Stimulated activated CD8-positive, alpha-beta memory T cell treated with anti-CD3 and anti-CD28 coated beads, Interleukin-4, amount 100 ng/mL, for 1 hour (primary cell): ENCODE measurements at places on chromosomes 5 and 9.

GRCh38 chr5:38048400-38048799, 208.6 kb upstream of the GDNF start:
- DNase-seq, result no peak

DNA sequence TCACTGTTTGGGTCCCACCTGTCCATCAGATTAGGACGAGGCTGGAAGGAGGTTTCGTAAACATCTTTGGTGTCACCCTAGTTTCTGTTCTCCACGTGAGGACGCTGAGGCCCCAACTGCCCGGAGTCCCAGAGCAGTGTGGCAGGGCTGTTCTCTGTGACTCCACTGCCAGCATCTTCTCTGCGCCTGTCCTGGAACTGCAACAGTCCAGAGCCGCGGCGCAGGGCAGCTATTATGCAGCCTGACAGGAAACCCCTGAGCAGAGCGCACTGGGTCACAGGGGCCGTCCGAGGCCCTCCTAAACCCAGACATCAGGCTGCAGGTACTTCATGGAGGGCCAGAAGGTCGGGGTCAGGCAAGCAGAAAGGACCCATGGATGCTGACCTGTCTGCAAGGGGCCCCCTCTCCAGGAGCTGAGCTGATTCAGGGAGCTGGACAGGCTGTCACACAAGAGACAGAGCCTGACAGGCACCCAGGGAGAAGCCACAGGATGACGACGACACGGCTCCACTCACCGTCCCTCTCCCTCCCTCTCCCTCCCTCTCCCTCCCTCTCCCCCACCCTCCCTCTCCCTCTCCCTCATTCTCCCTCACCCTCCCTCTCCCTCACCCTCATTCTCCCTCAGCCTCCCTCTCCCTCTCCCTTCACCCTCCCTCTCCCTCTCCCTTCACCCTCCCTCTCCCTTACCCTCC, 31.7 kb downstream of the DBH start:
- DNase-seq, result no peak

GRCh38 chr9:136942881-136943230, 1.7 kb downstream of the FBXW5 start:
- DNase-seq, result no peak

GRCh38 chr5:117953272-117953671, 1035.1 kb downstream of the DTWD2 start:
- no peak for DNase-seq

GRCh38 chr5:114174837-114175236, 187.0 kb upstream of the KCNN2 start:
- DNase-seq, result no peak

GRCh38 chr9:114261026-114261425, 61.9 kb upstream of the ORM1 start:
- DNase-seq, result no peak

- DNase-seq, result no peak
These were observed 111.6 kb downstream of the CACNA1B start for GRCh38 chr9:137989156-137989555.

- no peak for DNase-seq
These were observed 319.4 kb downstream of the NDUFS4 start for GRCh38 chr5:53879708-53880323.

DNA sequence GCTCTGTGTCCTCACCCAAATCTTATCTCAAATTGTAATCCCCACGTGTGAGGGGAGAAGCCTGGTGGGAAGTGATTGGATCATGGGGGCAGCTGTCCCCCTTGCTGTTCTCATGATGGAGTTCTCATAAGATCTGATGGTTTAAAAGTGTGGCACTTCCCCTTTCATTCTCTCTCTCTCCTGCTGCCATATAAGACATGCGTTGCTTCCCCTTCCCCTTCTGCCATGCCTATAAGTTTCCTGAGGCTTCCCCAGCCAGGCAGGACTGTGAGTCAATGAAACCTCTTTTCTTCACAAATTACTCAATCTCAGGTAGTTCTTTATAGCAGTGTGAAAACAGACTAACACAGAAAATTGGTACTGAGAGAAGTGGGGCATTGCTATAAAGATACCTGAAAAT, 107.7 kb downstream of the DMAC1 start:
- DNase-seq, result no peak

DNA sequence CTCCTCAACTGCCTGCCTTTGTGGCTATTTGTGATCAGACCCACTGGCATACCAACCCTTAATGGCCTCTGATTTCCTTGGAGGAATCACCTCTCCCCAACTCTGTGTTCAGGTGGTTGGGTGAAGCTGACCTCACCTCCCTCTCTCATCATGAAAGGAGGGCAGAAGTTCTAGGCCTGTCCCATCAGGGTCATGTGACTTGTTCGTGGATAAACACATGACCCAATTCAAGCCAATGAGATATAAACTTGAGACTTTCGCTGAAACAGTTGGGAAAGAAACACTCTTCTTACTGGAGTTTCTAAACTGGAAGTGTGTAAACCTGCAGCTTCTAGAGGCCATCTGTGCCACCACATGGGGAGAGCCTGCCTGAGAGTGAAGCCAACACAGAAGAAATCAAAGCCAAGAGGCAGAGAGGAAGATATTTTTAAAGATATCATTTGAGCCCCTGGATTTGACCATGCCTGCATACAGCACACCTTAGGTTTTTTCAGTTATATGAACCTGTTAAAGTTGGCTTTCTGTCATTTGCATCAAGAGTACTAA, 5.8 kb downstream of the GABBR2 start:
- no peak for DNase-seq

DNA sequence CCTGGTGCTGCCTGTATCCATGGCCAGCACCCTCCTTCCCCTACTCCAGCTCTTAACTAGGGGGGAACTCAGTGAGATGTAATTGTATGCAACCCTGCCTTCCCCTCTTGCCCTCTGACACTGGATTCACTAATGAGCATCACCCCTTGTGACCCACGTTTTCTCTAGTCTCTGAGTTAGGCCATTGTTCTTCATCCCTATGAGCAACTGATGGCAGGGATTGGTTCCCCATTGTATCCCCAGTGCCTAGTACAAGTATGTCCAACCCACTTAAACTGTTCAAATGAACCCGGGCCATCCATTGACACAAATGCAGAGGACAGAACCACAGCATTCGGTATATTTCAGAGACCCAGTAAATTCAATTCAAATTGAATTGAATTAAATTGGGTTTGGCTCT, 77.6 kb upstream of the ASTN2 start:
- DNase-seq, result no peak

- DNase-seq, result no peak
These were observed at the start of gene FAM163B for GRCh38 chr9:133609311-133610098. Gene FAM163B, minus strand, starts transcription at chr9:133609389. Its CDS starts 29,166 bp downstream, at chr9:133580223.

GRCh38 chr9:128940271-128940921, 7.0 kb downstream of the DOLK start:
- no peak for DNase-seq

GRCh38 chr5:77337246-77337645, 126.8 kb downstream of the PDE8B start:
- DNase-seq, result no peak

DNA sequence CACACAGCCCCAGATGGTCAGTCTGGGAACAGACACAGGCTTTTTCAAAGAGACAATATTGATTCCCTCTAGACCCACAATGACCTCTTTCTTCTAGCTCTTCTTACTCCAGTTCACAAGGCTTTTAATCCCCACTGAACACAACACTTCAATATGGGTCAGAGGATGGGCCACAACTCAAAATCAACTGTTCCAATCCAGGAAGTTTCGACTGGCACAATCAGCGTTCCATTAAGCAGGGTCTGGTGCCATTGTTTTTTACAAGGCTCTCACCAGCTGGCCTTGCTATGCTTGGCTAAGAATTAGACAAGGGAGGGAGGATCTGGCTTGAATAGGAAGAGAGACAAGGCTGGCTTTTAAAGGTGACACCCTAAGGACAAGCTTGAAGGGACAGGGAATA, 199.4 kb upstream of the SLC24A2 start:
- no peak for DNase-seq

- DNase-seq, result no peak
These were observed 28.7 kb upstream of the MEGF9 start for GRCh38 chr9:120742951-120743416.

DNA sequence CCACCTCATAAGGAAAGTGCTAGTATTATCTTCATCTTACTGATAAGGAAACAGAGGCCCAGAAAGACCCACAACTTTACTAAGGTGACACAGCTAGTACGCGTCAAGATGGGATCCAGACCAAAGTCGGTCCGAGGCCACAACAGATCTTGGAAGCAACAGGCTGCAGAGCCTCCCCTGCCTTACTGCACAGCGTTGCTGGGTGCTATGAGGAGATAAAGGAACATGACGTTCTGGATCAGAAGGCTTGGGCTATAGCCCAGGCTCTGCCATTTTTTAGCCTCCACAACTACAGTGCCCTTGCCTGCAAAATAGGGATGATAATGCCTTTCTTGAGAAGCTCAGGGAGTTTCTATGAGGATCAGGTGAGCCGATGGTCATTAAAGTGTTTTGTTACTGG, 144.1 kb downstream of the NMUR2 start:
- no peak for DNase-seq

- DNase-seq, result no peak
These were observed 14.7 kb downstream of the MGAT1 start for GRCh38 chr5:180787711-180788431.

- no peak for DNase-seq
These were observed 79.3 kb downstream of the STARD4 start for GRCh38 chr5:111432883-111433536.

DNA sequence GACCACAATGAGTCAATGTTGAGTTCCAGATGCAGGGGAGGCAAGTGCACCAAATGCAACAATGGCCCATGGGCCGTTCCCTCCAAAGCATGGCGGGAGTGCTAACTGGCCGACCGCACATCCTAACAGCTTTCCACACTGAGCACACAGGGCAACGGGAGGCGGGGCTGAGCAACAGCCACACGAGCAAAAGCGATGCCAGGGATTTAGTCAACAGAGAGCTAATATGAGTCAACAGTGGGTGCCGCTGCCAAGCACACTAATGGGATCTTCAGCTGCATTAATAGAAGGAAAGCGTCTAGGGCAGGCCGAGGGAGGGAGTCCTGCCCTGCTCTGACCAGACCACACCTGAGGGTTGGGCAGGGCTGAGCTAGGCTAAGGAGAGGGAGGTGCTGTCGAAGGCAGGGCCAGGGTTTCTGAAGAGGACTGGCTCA, 4.6 kb downstream of the EPB41L4B start:
- DNase-seq, result no peak

- DNase-seq, result no peak
These were observed 13.5 kb downstream of the IL12B start for GRCh38 chr5:159316519-159317383.

DNA sequence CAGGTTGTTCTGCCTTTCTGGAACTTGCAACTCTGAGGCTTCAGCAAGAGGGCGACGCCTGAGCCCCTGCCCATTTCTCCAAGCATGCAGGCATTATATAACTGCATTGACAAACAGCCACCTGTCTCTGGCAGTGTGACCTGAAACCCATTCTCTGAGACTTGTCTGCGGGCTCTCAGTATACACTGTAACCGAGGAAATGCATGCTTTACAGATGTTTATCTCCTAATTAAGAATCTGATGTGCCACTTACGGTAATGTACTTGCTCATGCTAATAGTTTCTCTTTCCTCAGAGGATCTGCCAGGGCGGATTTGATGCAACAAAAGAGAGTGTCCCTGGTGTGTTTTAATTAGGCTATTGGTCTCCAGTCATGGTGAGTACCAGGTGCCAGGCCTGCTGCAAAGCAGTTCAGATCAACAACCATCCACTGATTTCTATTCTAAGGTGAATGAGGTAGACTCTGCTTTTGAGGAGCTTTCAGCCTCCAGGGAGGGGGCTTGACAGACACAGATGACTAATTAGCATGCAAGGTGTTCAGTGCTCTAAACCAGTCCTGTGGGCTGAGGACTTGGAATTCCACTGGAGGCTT, 593.7 kb upstream of the KLF4 start:
- no peak for DNase-seq

- DNase-seq, result no peak
These were observed 83.9 kb downstream of the NR3C1 start for GRCh38 chr5:143319437-143320227.

GRCh38 chr5:133420440-133421301, 191.7 kb downstream of the FSTL4 start:
- DNase-seq, result no peak

- no peak for DNase-seq
These were observed 37.7 kb upstream of the PCSK1 start for GRCh38 chr5:96470785-96471184.

DNA sequence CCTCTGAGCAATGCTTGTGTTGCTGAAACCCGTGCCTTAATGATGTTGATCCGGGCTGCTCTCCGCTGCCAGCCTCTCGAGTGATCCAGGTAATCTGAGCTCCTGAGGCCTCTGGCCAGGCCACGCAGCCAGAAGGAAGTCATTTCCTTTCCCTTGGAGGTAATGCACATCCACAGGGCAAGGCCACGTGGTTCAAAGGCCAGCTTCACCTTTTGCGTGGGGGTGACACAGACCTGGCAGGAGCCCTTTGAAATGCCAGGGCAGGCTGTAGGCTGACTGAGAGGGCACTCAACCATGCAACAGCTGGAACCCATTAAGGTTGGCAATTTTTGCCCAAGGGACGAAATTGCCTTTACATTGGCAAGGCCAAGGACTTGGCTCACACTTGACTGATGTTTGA, 80.4 kb downstream of the LIX1 start:
- no peak for DNase-seq

DNA sequence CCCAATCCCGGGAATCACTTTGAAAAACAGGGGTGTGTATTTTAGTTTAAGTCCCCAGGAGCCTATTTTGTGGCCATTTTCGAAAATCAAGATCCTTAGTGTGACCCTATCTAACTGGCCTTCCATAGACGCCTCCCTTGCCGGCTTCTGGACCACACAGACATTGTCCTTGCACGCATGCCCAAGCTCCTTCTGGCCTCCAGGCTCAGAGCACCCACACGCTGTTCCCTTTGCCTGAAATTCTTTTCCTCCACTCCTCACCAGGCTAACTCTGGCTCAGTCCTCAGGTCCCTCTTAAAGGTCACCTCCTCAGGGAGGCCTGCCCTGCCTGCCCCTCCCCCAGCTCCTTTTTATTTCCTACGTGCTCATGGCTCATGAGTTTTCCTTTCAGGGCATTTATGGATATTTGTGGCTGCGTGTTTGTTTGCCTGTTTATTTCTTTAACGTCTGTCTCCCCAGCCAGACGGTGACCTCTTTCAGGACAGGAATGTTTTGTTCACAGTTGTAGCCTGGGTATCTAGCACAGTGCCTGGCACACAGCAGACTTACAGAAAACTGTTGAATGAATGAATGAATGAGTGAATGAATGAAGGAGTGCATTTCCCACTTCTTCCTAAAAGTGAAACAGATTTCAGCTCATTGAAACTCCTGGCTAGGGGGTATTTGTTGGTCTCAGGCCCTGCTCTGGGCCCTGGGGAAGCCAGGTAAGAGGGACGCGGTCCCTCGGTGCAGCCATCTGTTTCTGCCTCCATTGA, 79.1 kb upstream of the IER5L start:
- DNase-seq, result no peak

GRCh38 chr5:116650964-116651363, 76.3 kb upstream of the SEMA6A start:
- DNase-seq, result no peak

GRCh38 chr9:69299826-69300225, 25.2 kb upstream of the ENTREP1 start:
- no peak for DNase-seq

DNA sequence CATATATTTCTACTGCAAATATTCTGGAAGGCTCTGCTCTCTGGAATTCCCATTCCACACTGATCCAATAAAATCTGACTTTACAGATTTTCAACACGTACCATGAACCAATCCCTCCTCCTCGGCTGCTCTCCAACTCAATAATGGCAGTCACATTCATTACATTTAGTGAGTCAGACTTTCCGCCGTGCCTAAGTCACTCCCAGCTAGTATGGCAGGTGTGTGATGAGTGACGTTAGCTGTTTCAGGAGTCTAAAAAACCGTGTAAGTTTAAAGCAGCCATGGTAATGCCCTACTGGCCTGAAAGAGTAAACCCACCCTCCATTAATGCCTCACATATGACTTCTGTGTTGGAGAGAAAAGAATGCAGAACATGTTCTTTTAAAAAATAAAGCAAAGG, 3.3 kb downstream of the FBN2 start:
- DNase-seq, result no peak
